ENCODE measurements at places on chromosomes 1 and 21.

DNA sequence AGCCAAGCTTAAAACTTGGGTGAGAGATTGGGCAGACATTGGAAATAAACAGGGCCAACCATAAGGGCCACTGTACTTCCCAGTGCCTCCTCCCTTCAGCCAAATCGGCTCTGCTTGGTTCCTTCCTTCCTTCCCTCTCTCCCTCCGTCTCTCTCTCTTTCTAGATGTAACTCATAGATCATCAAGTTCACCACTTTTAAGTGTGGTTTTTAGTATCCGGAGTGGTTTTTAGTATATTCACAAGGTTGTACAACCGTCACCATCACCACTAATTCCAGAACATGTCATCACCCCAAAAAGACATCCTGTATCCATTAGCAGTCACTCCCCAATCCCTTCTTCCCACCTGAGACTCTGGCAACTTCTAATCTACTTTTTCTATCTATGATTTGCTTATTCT, 51.0 kb downstream of the MYSM1 start:
- no peak for DNase-seq

- no peak for DNase-seq
Measured at GRCh38 chr1:24644100-24644384, 940 bp downstream of the SRRM1 start.

- DNase-seq = peak; percentile 3
Measured at GRCh38 chr1:61124078-61124477, 41.7 kb downstream of the NFIA start.

GRCh38 chr1:101738475-101738874, 258.3 kb downstream of the OLFM3 start:
- no peak for DNase-seq

DNA sequence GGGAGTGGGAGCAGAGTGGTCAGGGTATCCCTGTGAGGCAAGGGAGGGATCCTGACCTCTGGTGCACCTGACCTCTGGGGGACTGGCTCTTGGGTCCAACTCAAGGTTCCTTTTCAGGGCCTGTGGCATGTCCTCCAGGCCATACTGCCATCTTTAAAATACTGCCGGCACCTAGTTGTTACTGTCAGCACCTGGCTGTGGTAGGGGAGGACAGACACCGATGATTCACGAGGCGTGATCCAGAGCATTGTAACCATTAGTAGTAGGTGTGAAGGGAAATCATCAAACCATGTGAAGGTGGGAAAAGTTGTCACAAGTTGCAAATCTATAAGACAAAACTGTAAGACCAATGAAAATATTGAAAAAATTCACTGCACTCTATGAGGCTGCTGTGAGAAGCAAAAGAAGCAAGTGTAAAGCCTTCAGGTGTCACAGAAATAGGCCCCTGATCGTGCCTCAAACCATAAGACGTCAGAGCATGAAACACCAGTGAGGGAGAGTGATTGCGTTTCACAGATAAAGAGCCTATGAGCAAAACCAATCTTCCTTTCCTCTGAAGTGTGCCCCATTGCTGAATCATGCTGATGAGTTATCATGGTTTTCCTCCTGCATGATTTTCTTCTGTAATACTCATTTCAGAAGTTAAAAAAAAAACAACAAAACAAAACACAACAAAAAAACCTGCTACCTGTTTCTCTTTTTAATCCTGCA, 55.3 kb downstream of the CDC7 start:
- no peak for DNase-seq

DNA sequence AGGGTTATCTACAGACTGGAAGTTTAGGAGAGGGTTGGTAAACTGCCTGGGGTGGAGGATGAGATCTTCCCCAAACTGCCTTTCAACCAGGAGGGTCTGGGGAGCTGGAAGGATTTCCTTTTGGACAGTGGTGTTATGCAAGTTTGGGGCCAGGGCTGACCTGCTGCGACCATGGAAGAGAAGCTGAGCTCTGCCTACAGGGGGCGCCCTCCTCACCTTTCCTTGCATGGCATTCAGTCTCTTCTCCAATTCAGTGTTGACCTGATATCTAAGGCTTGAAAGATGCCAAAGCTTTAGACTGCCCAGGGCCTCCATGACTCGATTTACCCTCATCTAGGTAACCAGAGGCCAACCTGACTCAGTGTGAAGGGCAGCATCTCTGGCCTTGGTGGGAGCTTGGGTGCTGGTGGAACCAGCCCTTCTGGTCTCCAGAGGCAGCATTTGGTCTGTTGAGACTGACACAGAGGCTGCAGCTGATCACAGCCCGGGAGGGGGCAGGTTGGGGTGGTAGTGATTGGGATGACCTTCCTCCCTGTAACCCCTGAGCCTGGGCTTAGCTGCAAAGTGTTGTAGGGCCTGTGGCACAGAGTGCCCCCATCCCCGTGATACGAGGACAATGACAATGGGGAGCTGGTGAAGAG, 170.0 kb downstream of the GRIK3 start:
- DNase-seq = peak; percentile 20

- no peak for DNase-seq
Measured at GRCh38 chr1:110471131-110471530, 20.2 kb downstream of the PROK1 start.

DNA sequence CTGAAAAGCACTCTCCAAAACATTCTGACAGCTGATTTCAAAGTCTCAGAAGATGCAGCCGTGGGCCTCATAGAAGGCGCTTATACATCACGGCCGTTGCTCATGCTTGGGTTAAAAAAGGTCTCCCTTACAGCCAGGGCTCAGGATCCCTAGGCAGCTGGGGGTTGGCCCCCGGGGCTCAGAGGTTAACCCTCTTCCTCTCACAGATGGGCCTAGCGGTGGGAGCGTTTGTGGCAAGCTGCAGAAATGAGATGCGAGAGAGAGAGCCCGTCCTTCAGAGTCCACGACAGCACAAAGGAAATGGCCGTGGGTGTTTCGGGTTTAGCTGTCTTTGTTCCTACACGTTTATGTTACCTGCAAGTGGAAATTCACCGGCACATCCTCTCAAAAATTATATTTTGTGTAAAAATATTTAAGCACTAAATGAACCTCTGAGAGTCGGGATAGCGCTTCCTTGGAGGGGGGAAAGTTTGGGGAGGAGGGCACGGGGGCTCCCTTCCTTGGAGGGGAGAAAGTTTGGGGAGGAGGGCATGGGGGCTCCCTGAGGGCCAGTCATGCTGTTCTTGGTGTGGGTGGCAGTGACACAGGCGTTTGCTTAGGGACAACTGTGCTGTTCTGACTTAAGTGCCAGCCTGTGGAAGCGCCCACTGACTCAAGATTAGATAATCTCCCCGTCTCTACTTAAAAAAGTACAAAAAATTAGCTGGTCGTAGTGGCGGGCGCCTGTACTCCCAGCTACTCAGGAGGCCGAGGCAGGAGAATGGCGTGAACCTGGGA, 20.5 kb upstream of the PRDM15 start:
- no peak for DNase-seq
